ENCODE measurements at places on chromosomes 4 and X.

DNA sequence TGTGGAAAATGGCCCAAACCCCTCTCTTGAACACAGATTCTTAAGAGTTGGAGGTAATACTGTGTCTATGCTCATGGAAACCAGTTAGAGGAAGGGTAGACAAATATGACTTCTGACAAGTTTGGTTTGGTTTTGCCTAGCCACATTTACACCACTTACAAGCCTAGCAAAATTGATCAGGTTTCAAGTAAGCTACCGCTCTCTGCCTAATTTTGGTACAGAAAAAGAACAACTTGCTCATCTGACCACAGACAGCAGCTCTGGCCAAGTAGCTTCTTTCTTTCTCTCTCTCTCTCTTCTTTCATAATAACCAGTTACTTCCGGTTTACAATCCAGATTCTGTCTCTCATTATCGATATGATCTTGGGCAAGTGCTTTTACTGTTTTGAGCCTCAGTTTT is 260.0 kb downstream of the GLUD2 start:
- DNase-seq = no peak

DNA sequence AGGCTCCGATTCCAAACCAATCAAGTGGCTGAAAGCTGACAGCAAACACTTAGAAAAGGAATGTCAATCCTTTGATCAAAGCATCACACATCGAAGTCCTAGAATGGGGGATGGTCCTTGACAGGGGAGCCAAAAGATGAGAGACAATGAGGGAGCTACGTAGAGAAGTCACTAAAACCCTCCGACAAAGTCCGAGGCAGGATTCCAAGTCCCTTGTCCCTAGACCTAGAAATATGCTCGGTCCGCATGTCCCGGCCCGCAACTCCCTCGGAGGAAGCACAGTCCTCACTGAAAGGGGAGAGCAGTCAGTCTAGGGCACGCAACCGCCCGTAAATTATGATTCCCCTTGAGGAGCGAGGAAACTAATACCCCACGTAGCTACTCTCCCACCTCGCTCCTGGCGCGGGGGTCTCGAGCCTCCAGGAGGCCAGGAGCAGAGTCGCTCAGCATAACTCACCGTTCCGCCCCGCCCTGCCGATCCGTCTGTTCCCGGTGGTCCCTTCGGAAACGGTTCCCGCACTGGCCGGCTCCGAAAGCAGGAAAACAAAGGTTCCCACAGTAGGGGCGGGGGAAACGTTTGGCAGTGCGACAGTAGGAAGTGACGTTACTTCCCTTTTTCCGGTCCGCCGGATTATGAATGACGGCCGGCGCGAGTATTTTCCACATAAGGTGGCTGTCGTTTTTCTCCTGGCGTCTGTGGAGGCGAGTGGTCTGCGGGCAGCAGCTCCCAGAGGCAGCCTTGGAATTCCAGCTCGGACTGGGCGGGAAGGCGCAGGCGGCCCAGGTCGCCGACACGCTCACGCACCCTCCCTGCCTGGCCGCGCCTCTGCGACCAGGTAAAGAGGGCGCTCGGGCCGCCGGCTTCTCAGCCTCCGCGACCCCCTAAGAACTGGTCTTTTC is at the start of the genes GSTCD and INTS12:
GSTCD (plus strand) TSS at position 604 of the 900 bp plus-strand sequence. CDS start 8,830 bp downstream, outside the sequence.
INTS12 (minus strand) TSS at position 509 of the 900 bp plus-strand sequence. CDS start 8,684 bp downstream, outside the sequence.
- DNase-seq = peak; percentile 76

- DNase-seq = no peak
These were observed 283.2 kb downstream of the ANK2 start for GRCh38 chr4:113332701-113333100.

- no peak for DNase-seq
These were observed 175.0 kb downstream of the NHS start for GRCh38 chrX:17550011-17550410.

- no peak for DNase-seq
These were observed 6.4 kb upstream of the ANTXR2 start for GRCh38 chr4:80079255-80079923.

DNA sequence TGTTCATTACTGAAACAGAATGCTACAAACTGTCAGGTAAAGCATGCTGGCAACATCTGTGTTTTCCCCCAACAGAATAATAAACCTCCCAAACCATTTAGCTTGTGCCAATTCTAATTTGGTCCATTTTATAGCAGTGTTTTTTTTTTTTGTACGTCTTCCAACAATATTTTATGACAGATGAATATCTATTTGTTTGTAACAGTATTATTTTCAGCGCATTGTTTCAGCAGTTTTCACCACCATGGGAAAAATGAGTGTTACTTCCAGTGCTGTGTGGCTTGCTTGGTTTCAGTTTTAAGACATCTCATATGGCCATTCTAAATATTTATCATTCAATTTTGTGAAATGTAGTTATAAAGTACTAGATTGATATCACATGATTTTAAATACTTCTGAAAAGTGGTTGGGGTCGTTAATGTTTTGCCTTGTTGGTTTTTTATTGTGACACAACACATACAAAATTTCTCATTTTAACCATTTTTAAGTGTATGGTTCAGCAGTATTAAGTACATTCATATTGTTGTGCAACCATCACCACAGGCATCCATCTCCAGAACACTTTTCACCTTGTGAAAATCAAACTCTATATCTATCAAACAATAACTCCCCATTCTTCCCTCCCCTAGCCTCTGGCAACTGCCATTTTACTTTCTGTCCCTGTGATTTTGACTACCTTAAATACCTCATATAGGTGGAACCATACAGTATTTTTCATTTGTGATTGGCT is 25.6 kb upstream of the TBC1D19 start:
- no peak for DNase-seq
